ENCODE measurements at places on chromosomes 2 and 18. TPM values are rescaled to one million over a fixed set of nuclear protein-coding genes. Genes with fewer than 3 reads are reported as not detected.

GCKR gene
- total RNA-seq: 0.44 TPM

SIX3 gene
- not detected for total RNA-seq

THUMPD2 gene
- 10.0 TPM for total RNA-seq

AKAIN1 gene
- not detected for total RNA-seq

SAG gene
- total RNA-seq: not detected

DNA sequence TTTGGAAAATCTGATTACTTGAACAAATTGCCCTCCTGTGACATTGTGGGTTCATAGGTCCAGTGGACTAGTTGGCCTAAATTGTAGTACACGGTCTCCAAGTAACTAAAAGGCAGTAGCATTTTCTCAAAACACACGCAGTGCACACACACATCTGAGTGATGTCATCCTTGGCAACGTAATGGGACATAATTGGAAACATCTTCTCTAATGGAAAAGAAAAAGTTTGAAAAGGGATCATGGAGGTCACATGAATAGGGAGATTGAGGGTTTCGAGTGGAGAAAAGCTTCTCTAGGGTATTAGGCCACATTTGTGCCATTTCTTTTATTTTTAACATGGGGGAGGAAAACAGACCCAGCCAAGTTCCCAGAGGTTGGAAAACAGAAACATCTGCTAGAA lies 93.3 kb downstream of the MAP4K4 start:
- DNase-seq: no peak

- DNase-seq: peak; percentile 67
These were observed 35.3 kb downstream of the GALNT1 start for GRCh38 chr18:35616664-35617423.

DNA sequence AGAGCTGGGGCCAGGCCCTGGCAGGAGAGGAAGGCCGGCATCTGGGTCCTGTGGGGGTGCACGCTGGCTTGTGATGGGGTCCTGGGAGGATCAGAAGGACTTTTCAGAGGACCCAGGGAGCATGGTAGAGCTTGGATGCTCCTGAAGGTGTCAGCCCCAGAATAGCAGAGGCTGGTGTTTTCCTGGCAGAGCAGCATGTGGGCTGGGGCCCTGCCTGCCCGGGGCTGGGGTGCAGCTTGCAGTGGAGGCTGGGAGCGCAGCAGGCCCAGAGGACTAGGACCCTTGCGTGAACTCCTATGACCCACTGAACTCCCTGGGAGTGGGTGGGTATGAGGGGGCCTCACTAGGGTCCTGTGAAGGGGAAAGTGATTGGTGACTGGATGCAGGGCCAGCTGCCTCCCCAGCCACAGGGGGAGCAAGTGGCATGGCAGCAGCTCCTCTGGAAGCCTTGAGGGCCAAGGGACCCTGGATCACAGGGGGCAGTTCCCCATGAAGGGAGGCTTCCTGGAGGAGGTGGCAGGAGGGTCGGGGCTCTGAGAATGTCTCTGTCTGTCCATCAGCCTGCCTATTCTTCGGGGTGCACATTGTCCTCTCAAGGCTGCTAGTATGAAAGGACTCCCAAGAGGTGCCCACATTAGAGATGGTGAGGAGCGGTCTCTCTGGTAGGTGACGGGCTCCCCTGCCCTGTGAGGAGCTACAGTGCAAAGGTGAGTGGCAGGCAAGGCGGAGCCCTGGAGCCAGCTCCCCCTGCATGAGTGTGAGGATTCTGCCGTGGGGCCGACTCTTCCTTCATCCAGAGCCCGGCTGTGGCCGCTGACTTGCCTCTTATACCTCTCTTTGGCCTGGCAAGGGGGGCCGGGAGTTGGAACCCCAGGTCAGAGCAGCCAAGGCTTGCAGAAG lies 249.0 kb downstream of the DYSF start:
- no peak for DNase-seq

DNA sequence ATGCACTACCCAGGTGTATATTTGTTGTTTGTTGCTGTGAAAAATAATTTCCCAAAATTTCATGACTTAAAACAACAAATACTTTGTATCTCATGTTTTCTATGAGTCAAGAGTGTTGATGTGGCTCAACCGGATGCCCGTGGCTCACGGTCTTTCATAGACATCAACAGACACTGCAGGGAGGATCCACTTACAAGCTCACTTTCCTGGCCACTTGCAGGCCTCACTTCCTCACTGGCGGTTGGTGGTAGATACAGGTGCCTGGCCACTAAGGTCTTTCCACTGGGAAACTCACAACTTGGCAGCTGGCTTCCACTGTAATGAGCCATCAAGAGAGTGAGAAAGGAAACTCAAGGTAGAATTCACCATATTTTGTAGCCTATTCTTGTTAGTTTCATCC lies 662.9 kb downstream of the IRS1 start:
- peak; percentile 50 for DNase-seq

GRCh38 chr2:137250401-137250800 lies 485.1 kb downstream of the THSD7B start:
- no peak for DNase-seq

GRCh38 chr2:184834699-184835397 lies 236.5 kb downstream of the ZNF804A start:
- DNase-seq: no peak

DNA sequence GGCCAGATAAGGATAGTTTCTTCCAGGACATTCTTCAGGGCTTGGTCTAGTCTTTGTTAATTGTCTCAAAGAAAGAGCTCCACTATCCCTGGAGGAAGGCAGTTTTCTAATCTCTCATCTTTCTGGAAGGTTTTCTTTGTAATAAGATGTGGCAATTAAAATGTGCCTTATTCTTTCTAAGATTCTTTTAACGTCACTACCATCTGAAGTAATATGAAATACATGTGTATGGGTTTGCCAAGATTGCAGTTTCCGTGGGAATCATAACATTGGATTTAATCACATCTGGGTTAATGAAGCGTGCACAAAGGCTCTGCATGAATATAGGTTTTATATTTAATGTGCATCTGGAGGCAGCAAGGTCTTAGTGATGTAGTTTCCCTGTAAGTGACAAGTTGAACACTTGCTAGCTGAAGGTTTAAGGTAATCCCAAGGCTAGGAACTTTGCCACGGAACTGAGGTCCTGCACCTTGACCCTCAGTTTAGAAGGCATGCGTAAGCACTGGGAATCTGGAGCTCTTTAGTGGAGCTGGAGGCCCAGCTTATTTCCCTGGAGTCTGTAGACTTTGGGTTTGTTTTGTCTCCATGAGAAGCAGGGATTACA lies 25.7 kb downstream of the DIS3L2 start:
- DNase-seq: no peak

GRCh38 chr2:233439191-233439590 lies 84.9 kb downstream of the DGKD start:
- DNase-seq: no peak

DNA sequence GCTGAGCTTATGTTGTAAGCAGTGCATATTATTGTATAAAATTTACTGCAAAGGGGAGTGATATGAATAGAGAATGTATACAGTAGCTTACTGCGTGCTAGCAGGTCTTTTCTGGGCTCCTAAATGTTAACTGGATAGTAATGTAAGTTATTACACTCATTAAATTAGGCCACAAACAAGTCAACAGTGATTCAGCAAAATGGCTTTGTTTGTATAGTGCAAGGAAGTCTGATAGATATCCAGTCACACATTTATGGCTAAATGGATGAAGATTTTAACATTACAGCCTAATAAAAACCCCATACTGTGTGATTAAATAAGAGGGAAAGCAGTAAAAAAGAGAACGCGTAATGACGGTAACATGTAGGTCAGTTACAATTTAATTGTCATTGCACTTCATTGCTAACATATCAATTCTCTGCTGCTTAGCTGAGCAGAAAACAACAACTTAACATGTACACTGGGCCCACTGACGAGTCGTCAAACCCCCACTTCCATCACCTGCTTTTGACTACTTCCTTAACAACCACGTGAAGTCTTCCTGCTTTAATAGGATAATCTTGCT lies 665.0 kb upstream of the FANCL start:
- no peak for DNase-seq

- DNase-seq: no peak
These were observed 497 bp downstream of the DSC3 start for GRCh38 chr18:31042084-31042405.

- DNase-seq: no peak
These were observed 40.2 kb downstream of the EPAS1 start for GRCh38 chr2:46337208-46337994.
